ENCODE measurements at places on chromosomes 5 and 9. TPM values are rescaled to one million over a fixed set of nuclear protein-coding genes. Genes with fewer than 3 reads are reported as not detected.

GRCh38 chr5:60439552-60439951 lies 260.4 kb downstream of the DEPDC1B start:
- DNase-seq = no peak

GRCh38 chr5:138962614-138963370 lies 87.7 kb upstream of the LRRTM2 start:
- no peak for DNase-seq

GRCh38 chr9:38137342-38137741 lies 68.3 kb upstream of the SHB start:
- DNase-seq = no peak

Gene THBS4
- 0.43 TPM for total RNA-seq
